AG08396 (cell line): ENCODE measurements at places on chromosomes 13 and 19.
A peak's percentile ranks its signal among the peaks of the same experiment; 100 is the strongest.

GRCh38 chr13:40381935-40382764 lies 284.3 kb downstream of the FOXO1 start:
- no peak for DNase-seq

DNA sequence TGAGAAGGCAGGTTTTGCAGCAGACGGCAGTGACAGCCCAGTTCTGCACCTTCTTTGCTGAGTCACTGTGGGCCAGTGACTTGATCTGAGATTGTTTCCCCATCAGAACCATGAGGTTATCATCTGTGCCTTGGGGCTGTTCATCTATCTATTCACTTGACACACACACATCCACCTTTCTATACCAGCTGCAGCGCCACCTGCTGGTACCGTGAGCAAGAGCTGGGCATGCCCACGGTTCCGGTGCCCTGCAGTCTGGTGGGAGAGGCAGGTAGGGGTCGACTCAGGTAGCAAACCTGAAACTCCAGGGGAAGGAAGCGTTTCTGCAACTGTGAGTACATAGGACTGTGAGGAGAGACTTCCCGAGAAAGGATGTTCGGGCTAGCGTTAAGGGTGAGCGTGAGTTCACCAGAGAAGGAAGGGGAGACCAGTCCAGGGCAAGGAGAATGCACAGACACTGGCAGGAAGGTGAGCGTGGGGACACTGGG lies 7.5 kb upstream of the LIN7B start:
- peak; percentile 46 for DNase-seq

DNA sequence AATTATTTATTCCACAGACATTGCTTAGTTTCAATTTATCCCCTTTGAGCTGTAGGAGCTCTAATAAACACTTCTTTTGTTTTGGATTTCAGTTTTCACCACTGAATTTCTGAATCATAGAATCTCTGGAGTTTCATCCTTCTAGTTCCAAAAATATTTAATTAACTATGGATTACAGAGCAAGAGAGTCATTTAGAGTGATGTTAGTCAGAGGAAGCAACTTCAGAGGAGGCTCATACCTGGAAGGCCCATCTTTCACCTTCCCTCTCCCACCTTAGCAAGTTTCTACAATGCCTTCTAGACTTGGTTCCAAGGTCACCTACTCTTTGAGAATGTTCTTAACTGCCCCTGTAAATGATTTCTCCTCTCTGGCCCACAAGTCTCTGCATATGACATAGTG lies 353.2 kb downstream of the SPRY2 start:
- no peak for DNase-seq

GRCh38 chr19:51002542-51003311 lies 1.3 kb upstream of the KLK8 start:
- no peak for DNase-seq

GRCh38 chr13:27379694-27380641 lies 44.5 kb upstream of the GTF3A start:
- peak; percentile 59 for DNase-seq

- DNase-seq, result no peak
Observed at GRCh38 chr19:15790096-15790495, 2.6 kb downstream of the OR10H5 start.

DNA sequence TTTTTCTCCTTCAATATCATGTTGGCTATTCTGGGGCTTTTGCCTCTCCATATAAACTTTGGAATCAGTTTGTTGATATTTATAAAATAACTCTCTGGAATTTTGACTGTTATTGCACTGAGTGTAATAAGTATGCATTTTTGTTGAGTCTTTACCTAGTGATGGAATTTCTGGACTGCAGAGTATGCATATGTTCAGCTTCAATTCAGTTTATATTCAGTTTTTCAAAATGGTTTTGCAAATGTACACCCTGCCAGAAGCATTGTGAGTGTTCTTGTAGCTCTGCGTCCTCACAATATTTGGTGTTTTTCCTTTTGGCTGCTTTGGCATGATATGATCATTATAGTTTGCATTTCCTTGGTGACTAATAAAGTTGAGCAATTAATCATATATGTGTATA lies 43.1 kb downstream of the RASL11A start:
- no peak for DNase-seq

GRCh38 chr13:45521297-45521696 lies 56.6 kb downstream of the COG3 start:
- no peak for DNase-seq

- no peak for DNase-seq
Observed at GRCh38 chr13:39099231-39099630, 61.0 kb downstream of the NHLRC3 start.

GRCh38 chr19:9073806-9074205 lies 13.1 kb upstream of the OR1M1 start:
- DNase-seq, result no peak

GRCh38 chr19:3481241-3482090 lies 1.1 kb upstream of the SMIM24 start:
- no peak for DNase-seq

DNA sequence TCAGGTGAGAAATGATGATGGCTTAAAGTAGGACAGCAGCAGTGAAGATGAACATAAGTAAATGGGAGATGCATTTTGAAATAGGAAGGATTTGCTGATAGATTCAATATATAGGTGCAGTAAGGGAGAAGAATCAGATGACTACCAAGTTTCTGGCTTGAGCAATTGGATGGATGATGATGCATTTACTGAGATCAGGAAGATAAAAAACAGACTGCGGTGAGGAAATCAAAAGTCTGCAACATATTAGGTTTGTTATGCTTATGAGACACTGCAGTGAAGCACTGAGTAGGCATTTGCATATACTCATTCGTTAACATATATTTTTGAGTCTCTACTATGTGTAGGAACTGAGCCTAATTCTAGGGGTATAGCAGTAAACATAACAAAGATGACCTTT lies 184.2 kb downstream of the LACC1 start:
- DNase-seq, result no peak

DNA sequence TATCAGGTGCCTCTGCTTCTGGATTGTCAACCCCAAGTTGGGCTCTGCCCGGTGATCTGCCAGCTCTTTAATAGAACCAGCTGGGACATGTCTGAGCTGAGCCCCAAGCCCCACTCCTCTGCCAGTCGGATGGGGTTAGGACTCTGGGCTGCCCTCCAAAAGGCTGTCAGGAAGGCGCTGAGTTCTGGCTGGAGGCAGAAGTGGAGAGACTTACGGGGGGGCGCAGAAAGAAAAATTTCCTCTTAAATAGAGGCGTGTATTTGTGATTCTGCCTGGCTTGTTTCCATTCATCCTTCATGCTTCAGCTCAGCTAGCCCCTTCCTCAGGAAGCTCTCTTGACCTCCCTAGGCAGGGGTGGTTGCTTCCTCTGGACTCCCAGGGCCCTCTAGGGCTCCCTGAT lies 985 bp upstream of the KCNK6 start:
- DNase-seq, result no peak

GRCh38 chr13:21576426-21576825 lies 27.5 kb downstream of the MICU2 start:
- DNase-seq, result no peak

GRCh38 chr13:97630725-97631124 lies 196.8 kb downstream of the RAP2A start:
- DNase-seq, result no peak

GRCh38 chr13:107241381-107241780 lies 673.4 kb upstream of the ARGLU1 start:
- no peak for DNase-seq

GRCh38 chr13:54445453-54445852 lies 1416.8 kb downstream of the OLFM4 start:
- DNase-seq, result no peak

- DNase-seq, result no peak
Observed at GRCh38 chr13:110455444-110455843, 106.1 kb downstream of the RAB20 start.

- DNase-seq, result no peak
Observed at GRCh38 chr19:21439201-21439751, 42.3 kb downstream of the ZNF493 start.

DNA sequence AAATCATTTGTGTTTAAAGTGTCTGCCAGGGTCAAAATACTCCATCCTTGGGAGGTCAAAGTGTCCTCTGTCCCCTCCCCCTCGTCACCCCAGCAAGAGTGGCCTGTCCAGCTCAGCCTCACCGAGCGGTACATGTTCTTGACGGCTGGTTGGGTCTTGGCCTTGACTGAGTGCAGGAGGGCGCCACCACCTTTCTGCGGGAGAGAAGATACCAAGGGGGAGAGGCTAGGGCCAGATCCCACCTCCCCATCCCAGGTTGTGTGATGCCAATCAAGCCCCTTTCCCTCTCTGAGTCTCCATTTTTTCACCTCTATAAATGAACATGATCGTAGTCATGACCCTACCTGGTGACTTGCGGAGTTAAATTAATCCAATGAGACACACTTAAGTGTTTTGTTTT lies 6.1 kb downstream of the CRB3 start:
- DNase-seq, result no peak

DNA sequence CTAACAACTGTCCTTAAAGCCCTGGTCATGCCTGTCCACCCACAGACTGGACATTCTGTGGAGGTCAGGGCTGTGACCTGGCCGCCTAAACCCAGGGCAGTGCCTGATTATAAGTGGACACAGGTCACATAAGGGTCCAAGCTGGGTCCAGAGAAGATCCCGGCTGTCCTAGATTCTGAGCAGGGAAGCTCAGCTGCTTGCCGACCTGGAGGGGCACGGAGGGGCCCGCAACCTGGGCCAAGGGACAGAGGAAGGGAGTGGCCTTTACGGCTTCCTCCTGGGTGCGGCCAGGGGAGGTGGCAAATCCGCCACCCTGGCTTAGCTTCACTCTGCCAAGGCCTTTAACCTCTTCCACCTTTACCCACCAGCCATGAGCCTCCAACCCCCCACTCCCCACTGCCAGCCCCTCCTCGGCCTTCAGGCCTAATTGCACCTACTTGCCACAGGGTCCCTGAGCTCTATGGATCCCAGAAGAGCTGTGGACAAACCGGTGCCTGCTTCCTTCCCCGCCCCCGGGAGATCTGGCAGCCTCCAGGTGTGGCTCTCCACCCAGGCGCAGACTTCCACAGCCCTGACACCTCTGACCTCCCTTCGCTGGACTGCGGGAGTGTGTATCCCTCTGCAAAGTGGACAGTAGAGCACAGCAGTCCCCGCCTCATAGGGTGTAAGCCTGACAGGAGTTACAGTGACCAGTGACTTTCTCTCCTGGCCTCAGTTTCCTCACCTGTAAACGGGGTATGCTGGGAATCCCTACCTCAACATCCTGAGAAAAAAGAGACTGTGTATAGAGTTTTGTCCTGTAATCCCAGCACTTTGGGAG lies 1.7 kb downstream of the CD320 start:
- DNase-seq, result no peak

DNA sequence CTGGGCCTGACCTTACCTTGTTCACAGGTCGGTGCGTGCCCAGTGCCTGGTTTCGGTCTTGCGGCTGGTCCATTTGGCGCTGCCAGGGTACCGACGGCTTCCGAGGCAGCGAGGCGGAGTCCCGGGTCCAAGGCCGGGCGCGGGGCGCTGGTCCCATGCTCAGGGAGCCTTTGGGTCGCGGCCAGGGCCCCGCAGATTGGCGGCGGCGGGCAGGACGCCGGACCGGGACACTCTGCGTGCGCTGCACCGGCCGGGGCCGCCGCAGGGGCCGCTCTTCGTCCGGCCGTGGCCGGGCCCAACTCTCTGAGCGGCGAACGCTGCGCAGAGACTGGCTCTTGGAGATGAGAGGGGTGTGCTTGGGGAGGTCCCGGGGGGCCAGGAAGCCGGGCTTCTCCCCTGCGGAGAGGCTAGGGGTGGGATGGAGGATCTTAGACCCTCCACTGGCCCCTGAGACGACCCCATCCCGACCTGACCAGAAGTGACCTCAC lies 3.4 kb upstream of the WIZ start:
- DNase-seq, result peak; percentile 78

DNA sequence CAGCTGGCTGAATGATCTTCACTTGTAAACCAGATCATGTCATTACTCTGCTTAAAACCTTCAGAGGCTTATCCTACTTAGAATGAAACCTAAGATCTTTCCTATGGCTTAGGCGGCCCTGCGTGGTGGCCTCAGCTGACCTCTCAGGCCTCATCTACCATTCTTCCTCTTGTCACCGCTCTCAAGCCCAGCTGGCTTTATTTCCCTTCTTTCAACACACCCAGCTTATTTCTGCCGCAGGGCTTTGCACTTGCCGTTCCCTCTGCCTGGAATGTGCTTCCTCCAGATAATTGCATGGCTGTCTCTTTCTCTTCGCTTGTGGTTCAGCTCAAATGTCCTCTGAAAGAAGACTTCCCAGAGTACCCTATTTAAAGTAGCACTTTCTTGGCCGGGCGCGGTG lies 3.6 kb upstream of the ASF1B start:
- no peak for DNase-seq

DNA sequence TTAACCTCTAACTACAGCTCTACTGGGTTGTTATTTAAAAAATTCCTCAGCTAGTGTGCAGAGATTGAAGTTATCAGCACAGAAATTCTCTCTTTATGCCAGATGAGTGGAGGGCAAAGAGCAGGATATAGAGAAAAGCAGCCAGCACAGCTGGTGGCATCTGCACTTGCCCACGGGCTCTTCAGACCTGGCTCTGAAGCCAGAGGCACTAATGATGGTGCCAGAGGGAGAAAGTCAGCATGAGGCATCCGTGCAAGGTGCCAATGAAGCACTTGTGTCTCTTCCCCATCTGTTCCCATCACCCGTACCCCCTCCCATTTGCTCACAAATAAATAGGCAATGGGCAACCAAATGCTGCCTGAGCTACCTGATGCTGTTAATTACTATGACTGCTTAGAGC lies 138.9 kb downstream of the OLFM4 start:
- no peak for DNase-seq

DNA sequence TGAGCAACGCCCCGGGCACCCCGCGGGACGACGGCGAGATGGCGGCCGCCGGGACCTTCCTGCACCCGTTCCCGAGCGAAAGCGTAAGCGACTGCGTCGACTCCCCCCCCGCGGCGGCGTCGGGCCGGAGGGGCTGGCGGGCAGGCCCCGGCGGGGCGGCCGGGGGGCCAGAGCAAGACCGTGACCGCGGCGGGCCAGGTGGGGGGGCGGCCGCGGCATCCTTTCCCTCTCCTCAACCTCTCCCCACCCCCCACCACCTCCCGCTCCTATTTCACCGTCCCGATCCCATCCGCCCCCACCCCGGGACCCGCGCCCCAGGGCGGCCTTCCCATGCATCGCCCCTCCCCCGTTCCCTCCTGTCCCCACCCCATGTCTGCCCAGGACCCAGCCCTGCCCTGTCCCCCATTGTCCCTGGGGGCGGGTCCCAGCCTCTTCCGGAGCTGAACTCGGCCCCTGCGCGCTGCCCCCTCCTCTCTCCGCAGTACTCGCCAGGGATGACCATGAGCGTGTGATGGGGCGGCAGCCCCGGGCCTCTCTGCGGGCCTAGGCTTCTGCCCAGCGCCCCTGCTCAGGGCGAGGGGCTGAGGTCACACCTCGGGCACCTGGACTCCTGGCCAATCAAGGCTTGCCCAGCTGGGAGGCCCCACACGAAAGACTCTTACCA lies 4.1 kb downstream of the ISYNA1 start:
- DNase-seq, result no peak

- DNase-seq, result no peak
Observed at GRCh38 chr13:66748712-66749111, 481.4 kb downstream of the PCDH9 start.

GRCh38 chr13:23619068-23619855 lies 49.0 kb downstream of the TNFRSF19 start:
- no peak for DNase-seq
